ENCODE measurements at places on chromosomes 2 and 18.

GRCh38 chr2:190856985-190857384, 23.6 kb upstream of the GLS start:
- DNase-seq: no peak

- no peak for DNase-seq
These were observed 46.3 kb downstream of the DYSF start for GRCh38 chr2:71499691-71500090.

DNA sequence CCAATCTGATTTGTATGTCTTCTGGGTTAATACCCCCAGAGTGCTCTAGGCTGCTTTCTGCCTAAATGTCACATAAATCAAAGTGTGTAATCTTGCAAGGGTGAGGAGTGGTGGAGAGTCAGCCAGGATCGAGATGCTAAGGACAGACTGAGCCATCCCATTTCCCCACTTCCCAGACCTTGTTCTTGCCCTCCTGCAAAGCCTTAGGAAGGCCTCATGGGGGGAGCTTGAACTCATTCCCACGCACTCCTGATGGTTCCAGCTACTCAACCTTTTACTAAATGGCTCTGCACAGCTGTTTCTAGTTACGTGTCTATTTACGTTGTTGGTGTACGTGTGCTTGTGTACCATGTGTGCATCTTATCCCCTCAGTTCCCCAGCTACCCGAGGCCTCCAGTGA, 423.6 kb upstream of the TNP1 start:
- no peak for DNase-seq

- DNase-seq: no peak
These were observed 228.0 kb upstream of the SALL3 start for GRCh38 chr18:78751664-78752063.

GRCh38 chr2:9154061-9154460, 52.6 kb upstream of the ASAP2 start:
- DNase-seq: no peak

- DNase-seq: no peak
These were observed 127.0 kb downstream of the ST6GAL2 start for GRCh38 chr2:106758901-106759497.

DNA sequence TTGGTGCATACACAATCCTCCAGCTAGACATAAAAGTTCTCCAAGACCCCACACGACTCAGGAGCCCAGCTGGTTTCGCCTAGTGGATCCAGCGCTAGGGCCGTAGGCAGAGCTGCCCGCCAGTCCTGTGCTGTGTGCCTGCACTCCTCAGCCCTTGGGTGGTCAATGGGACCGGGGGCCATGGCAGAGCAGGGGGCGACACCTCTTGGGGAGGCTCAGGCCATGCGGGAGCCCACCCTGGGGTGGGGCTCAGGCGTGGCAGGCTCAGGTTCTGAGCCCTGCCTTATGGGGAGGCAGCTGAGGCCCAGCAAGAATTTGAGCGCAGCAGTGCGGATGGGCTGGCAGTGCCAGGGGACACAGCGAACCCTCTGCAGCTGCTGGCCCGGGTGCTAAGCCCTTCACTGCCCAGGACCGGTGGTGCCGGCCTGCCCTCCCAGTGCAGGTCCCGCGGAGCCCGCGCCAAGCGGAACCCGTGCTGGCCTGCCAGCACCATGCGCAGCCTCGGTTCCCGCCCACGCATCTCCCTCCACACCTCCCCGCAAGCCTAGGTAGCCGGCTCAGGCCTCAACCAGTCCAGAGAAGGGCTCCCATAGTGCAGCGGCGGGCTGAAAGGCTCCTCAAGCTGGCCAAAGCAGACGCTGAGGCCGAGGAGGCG, 1566.6 kb upstream of the SLC39A10 start:
- DNase-seq: no peak

GRCh38 chr18:527146-527545, 26.6 kb upstream of the COLEC12 start:
- DNase-seq: no peak
